Left lung (tissue), 14 donors: ENCODE measurements at places on chromosomes 16 and 17. TPM values are rescaled to one million over a fixed set of nuclear protein-coding genes. Genes with fewer than 3 reads are reported as not detected.

GRCh38 chr16:69880640-69881133 lies 70.4 kb upstream of the CLEC18A start:
- DNase-seq, result no peak

DNA sequence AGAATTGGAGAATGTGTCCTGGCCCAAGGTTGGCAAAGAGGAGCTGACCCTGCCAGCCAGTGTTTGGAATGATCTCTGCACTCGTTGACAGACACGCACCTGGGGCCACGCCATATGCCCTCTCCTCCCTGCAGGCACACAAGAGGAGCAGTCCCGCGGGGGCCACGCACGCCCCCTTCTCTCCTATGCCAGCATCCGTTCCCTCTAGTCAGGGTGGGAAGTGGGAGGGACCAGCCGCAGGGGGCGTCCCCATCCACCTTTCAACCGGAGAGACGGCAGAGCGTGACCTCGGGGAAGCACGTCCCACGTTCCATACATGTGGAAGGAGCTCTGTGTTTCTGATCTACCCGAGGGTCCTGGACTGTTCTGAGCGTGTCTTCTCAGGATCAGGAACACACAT lies 86.9 kb upstream of the ZNF750 start:
- DNase-seq, result no peak

- DNase-seq, result no peak
Observed at GRCh38 chr16:17277981-17278381, 192.8 kb downstream of the XYLT1 start.

DNA sequence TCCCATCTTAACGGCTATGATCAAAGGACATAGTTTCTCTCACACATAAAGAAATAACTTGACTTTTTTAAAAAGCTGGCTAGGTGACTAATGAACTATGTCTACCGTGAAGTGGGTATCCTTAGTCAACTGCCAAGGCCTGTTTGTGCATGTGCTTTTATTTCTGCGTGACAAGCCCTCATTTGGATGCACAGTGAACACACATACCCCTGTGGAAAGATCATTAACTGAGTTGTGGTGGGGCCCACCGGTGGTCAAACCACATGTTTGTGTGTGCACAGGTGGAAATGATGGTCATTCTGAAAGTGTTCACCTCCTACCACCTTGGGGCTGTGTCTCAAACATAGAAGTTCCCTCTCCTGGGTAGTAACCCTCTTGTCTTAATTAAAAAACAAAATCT lies 256.1 kb upstream of the SALL1 start:
- DNase-seq, result no peak

- DNase-seq, result no peak
Observed at GRCh38 chr16:2698965-2699750, 16.8 kb downstream of the KCTD5 start.

DNA sequence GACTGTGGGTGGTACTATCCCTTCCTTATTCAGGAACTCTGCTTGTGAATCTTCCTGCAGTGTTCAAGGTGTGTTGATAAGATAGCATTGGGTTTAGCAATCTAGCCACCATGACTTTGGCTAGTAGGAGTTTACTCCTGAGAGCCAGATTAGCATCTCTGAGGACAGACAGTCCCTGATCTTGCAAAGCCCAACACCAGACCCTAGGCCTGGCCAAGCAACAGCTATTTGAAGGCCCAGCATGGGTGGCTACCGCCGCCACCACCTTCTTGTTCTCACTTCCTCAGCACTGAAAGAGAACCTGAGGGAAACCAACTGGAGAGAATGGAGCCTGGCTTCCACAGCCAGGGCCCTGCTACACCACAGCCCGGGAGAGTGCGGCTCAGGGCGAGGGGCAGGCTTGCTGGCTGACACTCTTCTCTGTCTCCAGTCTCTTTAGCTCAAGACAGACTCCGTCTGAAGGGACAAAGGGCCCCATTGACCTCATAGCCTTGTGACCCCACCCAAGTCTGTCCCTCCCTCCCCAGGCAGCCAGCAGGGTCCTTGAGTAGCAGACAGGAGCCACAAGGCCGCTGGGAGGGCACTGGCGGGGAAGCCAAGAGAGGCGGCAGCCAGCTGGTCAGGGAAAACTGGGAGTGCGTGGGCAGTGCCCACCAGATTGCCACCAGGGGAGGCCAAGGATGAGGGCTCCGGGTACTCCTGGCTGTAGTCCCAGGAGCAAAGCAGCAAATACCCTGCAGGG lies 10.9 kb upstream of the ARHGAP23 start:
- no peak for DNase-seq

GRCh38 chr17:41651625-41652460 lies 27.5 kb upstream of the KRT17 start:
- peak; percentile 86 for DNase-seq

- DNase-seq, result peak; percentile 83
Observed at GRCh38 chr17:12256380-12256995, 235.8 kb downstream of the MAP2K4 start.

DNA sequence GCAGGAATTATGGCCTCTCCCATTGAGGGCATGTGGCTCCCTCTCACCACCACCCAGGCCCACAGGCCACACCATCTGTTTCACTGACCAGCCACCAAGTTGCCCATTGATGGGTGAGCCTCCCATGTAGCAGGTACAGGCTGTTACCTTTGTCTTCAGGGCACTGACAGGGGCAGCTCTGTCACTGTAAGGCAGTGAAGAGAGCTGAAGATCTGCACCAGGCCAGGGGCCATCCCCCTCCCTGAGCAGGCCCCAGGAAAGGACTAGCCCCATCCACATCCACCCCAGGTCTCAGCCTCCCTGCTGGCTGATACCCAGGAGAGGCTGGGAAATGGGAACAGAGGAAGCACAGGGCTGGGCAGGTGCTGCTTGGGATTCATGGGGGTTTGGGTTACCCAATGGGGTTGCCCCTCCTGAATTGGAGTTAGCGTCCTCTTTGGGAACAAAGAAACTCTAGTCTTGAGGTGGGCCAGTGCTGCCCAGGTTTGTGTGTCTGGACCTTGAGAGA lies 1691.4 kb downstream of the TP53TG3F start:
- no peak for DNase-seq

- DNase-seq, result peak; percentile 69
Observed at GRCh38 chr16:65121870-65122723, at the start of gene CDH11. TSS of gene CDH11 (minus strand) at chr16:65122063. CDS start at chr16:65004869, 117,194 bp downstream.

- DNase-seq, result no peak
Observed at GRCh38 chr17:74712301-74712700, 422 bp downstream of the CD300LF start.

DNA sequence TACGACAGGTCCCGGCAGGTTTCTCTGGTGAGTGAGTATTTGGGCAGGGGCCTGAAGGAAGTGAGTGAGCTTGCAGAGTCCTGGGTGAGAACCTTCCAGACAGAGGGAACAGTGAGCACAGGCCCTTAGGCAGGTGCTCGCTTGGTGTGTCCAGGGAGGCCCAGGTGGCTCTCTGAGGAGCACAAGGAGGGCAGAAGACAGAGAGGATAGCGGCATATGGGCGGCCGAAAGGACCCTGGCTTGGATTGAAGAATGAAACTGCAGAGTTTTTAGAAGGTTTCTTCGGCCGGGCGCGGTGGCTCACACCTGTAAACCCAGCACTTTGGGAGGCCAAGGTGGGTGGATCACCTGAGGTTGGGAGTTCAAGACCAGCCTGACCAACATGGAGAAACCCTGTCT lies 6.7 kb downstream of the DRG2 start:
- DNase-seq, result peak; percentile 59

DNA sequence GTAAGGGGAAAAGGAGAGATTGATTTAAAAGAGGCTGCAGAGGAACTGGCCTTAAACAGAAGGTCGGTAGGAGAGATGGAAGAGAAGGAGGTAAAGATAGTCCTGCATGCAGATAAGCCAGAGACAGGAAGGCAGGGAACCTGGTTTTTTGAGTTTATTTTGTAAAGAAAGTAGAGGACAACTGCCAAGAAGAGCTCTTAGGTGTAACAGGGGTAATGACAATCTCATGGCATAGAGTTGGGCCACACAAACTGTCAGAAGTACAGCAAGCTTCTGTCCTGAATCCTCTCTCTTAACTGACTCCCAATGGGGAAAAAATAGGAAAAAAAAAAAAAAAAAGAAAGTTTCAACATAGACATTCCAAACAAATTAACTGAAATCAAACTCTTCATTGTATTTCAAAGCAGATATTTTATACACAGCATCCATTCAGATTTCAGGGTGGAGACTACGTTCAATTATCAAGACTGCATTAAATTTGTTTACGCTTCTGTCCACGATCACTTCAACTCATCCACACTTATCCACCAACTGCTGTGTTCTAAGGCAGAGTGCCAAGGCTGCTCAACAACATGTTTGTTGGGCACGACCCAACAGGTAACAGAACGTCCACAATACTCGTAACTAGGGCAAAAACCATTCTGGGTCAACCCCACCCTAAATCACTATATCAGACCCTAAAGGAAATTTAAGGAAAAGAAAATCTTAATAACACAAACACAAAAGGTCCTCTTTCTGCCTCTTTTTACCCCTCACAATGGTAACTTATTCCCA lies 34.9 kb downstream of the USP31 start:
- no peak for DNase-seq

- no peak for DNase-seq
Observed at GRCh38 chr16:87535855-87536794, 43.3 kb upstream of the ZCCHC14 start.

The RPUSD1 gene
- 10.8 TPM for polyA plus RNA-seq

The C16orf74 gene
- polyA plus RNA-seq, result 14.9 TPM

The HBA1 gene
- 1,955 TPM for polyA plus RNA-seq

The C1QTNF8 gene
- polyA plus RNA-seq, result not detected

The PNMT gene
- 1.6 TPM for polyA plus RNA-seq

The KRT20 gene
- polyA plus RNA-seq, result 0.09 TPM

The PLSCR3 gene
- polyA plus RNA-seq, result 54.4 TPM

The BICDL2 gene
- 4.5 TPM for polyA plus RNA-seq
